T follicular helper cell (primary cell): ENCODE measurements at places on chromosomes 13 and 19.
A peak's percentile ranks its signal among the peaks of the same experiment; 100 is the strongest.

DNA sequence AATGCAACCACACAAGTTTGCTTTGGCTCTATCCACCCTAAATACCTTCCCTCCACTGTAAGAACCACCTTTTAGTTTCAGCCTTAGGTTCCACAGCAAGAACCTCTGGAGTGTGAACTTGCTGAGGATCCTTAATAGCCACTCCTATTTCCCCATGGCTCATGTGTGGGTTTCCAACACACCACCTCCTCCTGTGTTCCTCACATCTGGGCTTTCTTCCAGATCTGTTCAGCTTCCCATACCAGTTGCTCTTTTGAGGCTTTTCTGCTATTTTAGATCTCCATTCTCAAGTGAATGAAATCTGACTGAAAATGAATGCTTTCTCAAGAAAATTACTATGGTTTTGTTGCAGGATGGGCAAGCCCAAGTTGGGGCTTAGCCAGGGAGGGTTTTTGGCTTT lies 104.8 kb upstream of the MIR17HG start:
- no peak for DNase-seq

DNA sequence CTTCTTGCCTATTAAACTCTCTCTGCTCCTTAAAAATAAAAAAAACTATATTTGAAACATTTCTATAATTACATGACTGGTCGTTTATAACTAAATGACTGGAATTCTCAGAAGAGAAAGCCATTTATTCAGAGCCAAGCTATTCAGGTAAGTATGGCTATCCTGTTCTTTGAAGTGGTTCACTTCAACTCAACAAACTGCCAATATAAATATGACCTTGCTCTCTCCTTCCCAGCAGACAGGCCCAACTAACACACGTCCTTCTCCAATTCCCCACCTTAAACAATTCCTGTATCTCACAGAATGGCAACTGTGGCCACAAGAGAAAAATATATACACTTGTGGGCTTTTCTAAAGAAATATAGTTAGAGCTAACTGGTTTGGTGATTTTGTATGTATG lies 153.9 kb downstream of the MIPEP start:
- no peak for DNase-seq

GRCh38 chr19:55136399-55137102 lies 12.5 kb downstream of the TNNT1 start:
- no peak for DNase-seq

GRCh38 chr19:342801-343421 lies 1.7 kb downstream of the MIER2 start:
- no peak for DNase-seq

GRCh38 chr19:48558018-48558684 lies 6.2 kb downstream of the SULT2B1 start:
- DNase-seq, result no peak

GRCh38 chr13:26961890-26962615 lies 201.5 kb upstream of the GPR12 start:
- DNase-seq, result no peak

DNA sequence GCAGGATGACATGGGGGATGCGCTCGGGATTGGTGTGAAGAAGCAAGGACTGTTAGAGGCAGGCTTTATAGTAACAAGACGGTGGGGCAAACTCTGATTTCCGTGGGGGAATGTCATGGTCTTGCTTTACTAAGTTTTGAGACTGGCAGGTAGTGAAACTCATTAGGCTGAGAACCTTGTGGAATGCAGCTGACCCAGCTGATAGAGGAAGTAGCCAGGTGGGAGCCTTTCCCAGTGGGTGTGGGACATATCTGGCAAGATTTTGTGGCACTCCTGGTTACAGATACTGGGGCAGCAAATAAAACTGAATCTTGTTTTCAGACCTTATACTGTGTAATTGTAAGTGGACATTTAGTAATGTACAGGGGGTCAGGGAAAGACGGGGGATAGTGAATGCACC lies 7.0 kb downstream of the KLK2 start:
- DNase-seq, result no peak

DNA sequence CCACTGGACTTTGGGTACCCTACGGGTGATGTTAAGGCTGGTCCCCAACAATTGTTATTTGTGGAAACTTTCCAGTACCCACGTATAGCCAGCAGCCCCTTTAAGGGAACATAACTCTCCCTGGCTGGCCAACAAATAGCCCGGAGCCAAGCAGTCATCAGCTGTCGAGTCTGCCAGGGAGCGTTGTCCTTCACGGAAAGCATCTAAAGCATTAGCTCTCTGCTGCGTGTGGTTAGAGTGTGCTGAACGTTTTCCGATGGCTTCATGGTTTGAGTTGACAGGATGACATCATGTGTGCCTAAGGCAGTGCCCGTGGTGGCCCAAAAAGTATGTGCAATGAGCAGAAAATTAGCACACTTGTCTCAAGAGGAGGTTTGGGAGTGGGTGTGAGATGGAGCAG lies 3.3 kb upstream of the ZNF556 start:
- DNase-seq, result no peak

- DNase-seq, result no peak
Observed at GRCh38 chr13:79533781-79534400, 52.9 kb downstream of the NDFIP2 start.

DNA sequence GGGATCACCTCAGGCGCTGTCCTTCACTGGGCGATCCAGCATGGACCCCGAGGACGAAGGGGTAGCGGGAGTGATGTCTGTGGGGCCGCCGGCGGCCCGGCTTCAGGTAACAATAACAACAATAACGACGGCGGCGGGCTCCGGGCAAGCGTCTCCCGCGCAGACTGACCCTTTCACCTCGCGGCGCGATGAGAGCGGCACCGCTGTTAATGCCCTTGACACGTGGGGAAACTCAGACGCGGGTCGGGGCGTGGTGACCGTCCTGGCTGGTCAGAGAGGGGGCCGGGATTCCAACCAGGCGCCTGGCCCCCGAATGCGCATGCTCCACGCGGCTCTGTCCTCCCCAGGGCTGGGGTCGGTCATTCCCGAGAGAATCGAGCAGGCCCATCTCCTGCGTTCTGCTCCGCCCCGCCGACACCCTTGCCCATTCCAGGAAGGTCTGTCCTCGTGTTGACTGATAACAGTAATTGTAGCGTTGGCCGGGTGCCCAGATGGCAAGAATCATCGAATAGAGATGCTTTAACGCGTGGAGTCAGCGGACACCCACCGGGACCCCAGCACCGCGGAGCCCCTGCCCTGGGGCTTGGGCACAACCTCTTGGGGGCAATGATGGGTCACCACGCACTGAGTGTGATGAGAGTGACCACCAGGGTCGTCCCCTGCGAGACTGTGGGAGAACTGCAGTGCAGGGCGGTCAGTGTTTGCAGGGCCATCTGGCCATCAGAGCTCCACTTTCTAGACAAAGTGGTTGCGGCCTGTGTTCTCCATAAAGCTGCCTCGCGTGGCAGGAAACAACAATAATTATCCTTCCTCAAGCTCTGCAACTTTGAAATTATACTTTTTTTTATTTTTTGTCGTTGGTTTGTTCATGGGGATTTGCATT lies 528 bp downstream of the ZNF8 start:
- peak; percentile 11 for DNase-seq

DNA sequence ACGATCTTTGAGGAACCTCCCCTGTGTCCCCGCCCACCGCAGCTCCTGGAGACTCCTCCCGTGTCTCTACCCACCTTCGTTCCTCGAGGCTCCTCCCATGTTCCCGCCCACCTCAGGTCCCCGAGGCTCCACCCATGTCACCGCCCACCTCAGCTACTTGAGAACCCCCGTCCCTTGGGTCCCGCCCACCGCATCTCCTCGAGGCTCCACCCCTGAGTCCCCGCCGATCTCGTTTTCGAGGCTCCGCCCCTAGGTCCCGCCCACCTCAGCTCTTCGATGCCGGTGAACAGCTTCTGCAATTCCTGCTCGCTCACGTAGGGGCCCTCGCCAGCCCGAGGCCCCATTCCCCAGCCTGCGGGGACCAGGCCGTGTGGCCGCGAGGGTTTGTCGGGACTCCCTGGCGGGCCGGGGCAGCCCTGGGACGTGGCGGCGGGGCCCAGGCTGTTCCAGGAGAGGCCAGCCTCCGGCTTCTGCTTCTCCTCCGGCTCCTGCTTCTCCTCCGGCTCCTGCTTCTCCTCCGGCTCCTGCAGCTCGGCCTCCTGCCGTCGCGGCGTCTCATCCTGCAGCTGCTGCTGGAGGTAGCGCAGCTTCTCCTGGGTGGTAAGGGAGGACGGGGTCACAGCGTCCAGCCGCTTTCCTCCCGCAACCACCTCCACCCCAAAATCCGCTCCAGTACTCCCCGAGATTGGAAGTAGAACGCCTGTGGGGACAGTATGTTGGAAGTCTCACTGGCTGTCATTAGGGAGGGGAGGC lies 16.7 kb downstream of the TSKS start:
- DNase-seq, result peak; percentile 52

- no peak for DNase-seq
Observed at GRCh38 chr13:22073718-22074117, 402.8 kb downstream of the FGF9 start.

DNA sequence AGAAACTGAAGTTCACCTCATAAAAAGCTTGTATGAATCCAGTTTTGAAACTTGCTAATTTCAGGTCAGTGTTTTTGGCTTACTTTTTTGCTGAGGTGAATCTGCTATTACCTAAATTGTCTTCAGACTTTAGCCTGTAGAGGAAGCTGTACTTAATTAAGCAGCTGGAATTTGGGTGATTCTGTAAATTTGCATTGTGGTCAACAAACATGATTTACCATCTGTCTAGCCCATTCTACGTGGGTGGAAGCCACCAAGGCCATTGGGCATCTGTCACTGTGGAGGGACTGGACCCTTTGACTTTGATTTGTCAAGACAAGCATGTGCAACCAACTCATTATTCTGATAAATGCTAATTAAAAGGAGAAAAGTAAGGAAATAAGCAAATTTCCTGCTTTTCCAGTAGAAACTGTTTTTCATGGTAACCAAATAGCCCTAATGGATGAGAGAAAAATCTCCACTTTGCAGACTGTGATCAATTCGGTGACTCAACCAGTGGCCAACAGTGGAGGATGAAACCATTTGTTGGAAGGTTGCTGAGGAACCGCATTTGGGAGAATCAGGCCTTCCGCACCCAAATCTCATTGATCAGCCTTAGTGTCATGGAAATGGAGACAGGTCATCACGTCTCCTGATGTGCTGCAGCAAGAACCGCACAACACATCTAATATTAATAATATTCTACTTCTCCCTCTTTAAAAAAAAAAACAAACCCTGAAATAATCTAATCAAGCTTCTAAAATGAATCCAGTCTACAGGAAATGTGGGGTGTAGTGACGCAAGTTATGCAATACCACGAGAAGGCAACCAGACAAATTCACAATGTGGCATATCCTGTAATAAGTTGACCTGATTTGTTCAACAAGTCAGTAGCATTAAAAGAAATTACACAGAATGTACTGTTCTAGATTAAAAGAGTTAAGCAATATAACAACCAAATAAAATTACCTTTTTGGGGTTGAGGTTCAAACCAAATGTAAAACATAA lies 54.3 kb downstream of the GARRE1 start:
- DNase-seq, result peak; percentile 24

GRCh38 chr13:32804673-32805230 lies 211.5 kb upstream of the KL start:
- no peak for DNase-seq

DNA sequence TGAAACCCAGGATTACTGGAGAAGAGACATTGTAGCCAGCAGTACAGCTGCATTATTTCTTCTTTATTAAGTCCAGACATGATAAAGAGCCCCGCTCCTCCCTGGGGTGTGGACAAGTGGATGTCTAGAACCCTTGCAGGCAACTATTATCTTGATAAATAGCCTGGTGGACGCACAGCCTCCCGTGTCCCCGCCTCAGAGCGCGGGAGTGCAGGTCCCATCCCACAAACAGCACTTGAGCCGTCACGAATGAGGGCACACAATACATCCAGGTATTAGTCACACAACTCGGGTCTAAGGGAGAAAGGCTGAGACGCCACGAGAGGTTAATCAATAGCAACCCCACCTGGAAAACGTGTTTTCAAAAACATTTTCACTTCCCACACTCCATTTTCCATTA lies 213.2 kb upstream of the SOX1 start:
- no peak for DNase-seq

DNA sequence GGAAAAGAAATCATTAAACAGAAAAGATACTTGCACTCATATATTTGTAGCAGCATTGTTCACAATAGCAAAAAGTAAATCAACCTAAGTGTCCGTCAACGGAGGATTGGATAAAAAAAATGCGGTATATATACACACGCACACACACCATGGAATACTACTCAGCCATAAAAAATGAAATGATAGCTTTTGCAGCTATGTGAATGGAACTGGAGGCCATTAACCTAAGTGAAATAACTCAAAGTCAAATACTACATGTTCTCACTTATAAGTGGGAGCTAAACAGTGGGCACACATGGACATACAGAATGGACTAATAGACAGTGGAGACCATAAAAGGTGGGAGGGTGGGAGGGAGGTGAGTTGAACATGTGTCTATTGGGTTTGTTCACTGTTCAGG lies 18.4 kb downstream of the WBP4 start:
- no peak for DNase-seq

DNA sequence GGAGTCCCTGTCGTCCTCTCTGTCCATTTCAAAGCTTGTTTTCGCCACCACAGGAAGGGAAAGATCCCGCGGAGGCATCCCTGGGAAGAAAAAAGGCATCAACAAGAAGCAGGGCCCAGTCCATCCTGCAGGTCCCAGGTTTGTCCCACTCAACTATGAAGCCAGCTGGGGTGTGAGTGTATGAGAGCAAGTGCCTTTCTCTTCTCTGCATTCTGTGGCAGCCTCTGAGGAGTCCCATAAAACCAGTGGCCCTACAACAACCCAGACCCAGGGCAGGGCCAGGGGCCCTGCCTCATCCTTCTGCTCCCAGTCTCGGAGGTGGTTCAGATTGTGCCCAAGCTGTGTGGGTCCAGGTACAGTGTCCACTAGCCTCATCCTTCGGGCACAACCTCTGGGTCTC lies 18.9 kb downstream of the PEG3 start:
- DNase-seq, result no peak

DNA sequence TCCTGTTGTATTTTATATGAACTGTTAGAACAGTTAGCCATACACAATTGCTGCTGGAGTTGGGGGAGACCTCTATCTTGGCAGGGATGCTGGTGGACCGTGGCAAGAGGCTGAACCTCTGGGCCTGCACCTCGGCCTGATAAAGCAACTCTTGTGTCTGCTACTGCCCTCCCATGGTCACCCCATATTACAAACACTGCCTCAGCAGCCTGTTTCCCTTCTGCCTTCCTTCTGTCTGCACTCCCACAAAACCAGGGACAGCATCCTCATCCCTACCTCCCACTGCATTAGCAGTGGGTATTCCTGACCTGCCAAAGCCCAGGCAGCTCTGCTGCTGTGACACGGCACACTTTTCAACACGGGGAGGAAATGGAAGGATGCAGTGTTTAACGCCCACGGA lies 456.4 kb downstream of the FGF14 start:
- DNase-seq, result no peak

- no peak for DNase-seq
Observed at GRCh38 chr13:80040981-80041317, 300.0 kb downstream of the SPRY2 start.

- DNase-seq, result no peak
Observed at GRCh38 chr19:45117167-45117594, 24.2 kb downstream of the PPP1R37 start.

- DNase-seq, result peak; percentile 5
Observed at GRCh38 chr13:29594303-29594709, 1.2 kb downstream of the SLC7A1 start.
